ENCODE measurements at places on chromosomes 13 and 19. TPM values are rescaled to one million over a fixed set of nuclear protein-coding genes. Genes with fewer than 3 reads are reported as not detected.

- no peak for DNase-seq
These were observed 23.6 kb upstream of the PHF11 start for GRCh38 chr13:49472186-49472585.

GRCh38 chr19:28705008-28705407 is 507.9 kb downstream of the UQCRFS1 start:
- no peak for DNase-seq

DNA sequence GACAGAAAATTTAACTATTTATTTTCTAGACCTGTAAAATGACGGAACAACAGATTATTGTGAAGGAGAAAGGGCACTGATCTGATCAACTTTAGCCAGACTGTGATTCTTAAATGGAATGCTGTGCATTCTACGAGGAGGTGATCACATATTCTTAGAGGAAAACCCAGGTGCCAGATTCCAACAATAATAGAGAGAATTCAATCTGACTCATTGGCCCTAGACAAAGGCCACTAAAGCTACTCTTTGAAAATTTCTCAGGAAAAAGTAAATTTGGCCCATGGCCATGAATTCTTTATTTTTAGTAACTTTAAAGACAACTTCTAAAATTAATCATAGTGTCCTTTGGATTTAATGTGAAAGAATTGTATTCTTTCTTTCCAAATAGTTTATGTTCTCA is 58.6 kb upstream of the POSTN start:
- no peak for DNase-seq

GRCh38 chr19:18020212-18021085 is 12.5 kb downstream of the ARRDC2 start:
- peak; percentile 95 for DNase-seq

- peak; percentile 96 for DNase-seq
These were observed at the start of gene CERS4 for GRCh38 chr19:8208922-8209461. Gene CERS4 (plus strand): TSS chr19:8209370. CDS start chr19:8251077, 41,707 bp downstream.

DNA sequence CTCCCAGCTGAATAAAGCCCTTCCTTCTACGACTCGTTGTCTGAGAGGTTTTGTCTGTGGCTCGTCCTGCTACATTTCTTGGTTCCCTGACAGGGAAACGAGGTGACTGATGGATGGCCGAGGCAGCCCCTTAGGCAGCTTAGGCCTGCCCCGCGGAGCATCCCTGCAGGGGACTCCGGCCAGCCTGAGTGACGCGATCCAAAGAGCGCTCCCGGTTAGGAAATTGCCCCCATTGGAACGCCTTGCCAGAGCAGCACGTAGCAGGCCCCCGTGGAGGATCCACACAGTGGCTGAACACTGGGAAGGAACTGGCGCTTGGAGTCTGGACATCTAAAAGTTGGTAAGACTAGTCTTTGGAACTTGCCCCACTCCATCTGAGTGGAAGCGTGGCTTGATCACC is 296.8 kb upstream of the SGCG start:
- no peak for DNase-seq

DNA sequence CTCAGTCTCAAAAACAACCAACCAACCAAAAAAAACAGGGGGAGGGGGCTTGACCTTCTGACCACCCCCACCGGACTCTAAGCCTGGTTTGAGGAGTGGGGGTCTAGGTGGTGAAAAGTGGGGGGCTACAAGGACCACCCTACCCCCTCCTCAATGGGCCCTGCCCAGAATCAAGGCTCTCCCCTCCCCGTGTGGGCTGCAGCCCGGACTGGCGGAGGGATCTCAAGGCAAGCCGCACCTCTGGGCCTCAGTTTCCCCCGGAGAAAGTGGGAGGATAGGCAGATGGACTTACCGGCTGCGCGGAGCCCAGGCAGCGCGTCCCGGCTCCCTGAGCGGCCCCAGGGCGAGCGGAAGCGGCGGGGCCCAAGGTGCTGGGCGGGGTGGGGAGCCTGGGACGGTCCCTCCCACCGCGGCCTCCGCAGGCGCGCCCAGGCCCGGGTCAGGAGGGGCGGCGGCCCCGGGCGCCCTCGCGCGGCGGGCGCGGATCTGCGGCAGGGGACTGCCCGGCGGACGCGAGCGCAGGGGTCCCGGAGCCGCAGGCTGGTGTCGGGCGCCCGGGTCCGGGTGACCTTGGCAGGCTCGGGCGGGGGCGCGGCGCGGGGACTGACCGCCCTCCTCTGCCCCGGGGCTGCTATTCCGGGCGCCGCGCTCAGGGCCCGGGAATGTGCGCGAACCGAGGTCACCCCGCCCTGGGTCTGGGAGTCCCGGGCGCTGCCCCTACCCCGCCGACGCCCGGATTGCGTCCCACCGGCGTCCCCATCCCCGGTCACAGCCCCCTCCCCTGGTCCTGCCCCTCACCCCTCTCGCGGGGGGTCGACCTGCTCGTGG is at the start of gene ADAMTSL5:
Gene ADAMTSL5, minus strand, starts transcription at position 349 of the 828 bp plus-strand sequence. CDS start 2,076 bp downstream, outside the sequence.
- DNase-seq = peak; percentile 44

GRCh38 chr13:75256922-75257321 is 225.0 kb downstream of the TBC1D4 start:
- DNase-seq = no peak

GRCh38 chr13:88339271-88339741 is 668.1 kb downstream of the SLITRK5 start:
- DNase-seq = no peak

DNA sequence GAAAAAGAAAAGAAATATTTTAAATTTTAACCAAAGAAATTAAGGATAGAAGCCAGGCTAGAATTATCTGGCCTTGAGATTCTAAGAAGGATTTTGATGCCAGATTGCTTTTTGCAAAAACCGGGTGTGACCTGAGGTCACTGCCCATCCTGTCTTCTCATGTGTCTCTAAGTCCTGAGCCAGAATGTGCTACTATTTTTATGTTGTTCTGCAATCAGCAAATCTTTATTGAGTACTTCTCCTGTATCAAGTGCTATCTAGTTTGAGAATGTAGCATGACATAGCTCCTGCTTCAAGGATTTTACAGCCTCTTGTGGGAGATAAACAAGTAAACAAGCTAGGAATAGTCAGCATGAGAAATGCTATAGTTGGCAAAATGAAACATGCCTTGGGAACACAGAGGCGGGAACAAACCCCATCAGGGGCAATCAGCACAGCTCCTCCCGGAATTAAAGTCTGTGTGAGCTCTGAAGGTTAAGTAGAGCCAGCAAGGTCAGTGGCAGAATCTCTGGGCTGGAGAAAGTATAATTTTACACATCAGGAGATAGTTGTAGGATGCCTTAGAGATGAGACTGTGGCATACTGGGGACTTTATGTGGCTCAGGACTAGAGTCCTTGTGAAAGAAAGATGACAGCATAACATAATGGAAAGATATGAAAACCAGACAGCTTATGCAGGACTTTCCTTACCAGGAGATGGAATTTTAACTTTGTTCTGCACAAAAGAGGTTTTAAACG is 899.5 kb upstream of the SLC10A2 start:
- no peak for DNase-seq

DNA sequence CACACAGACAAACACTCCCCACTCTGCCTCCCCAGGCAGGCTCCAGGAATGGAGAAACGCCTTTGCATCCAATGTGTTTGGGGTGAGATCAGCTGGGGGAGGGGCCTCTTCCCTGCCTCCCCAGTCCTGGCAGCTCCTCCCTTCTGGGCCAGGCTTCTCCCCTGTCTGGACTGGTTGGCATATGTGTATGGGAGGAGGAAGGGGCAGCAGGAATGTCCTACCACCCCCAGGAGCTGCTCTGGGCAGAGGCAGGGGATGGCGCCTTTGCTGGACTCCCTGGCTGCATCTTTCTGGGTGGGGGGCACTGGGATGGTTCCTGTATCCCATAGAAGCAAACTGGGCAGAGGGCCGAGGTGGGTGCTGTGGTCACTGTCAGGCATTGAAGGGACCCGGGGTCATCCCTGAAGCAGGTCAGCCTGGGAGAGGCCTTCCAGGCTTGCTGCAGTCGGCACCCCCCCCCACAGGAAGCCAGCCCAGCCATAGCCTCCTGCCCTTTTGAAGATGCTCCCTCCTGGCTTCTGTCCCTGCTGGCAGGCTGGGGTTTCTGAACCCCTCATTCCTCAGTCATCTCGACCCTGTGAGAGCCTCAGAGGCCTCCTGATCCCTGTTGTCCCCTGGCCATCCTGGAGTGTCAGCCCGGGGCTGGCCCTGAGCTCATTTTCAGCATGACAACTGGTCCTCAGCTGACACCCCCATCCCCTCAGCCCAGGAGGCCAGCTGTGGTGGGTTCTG is 21.2 kb upstream of the SLC7A10 start:
- no peak for DNase-seq

DNA sequence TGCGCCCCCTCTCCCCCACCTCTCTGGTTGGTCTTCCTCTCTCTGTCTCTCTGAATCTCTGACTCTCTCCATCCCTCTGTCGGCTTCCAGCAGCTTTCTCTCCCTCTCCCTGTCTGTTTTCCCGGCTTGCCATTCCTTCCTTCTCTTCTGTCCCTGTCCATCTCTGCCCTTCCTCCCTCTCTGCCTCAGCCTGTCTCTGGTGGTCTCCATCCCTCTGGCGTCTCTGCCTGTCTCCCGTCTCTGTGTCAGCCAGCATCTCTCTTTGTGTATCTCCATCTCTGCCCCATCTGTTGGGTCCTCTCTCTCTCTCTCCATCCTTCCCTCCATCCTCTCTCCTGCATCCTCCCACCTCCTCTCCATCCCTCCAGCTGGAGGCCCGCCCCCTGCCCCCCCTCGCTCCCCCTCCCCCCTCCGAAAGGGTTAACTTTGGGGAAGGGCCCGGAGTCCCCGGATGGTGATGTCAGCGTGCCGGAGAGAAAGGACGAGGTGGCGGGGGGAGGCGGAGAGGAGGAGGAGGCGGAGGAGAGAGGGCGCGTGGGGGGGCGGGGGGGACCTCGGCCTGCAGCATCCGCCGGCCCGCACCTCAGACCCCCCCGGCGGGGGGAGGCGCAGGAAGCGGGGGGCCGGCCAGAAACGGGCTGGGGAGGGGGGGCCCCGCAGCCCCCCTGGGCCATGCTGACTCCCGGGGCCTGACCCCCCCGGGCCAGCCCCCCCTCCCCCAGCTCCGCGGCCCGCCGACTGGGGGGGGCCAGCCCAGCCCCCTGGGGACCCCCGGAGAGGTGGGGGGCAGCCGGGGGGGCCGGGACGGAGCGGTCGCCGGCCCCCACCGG is at the start of gene BRSK1:
Gene BRSK1, plus strand, starts transcription at position 450 of the 830 bp plus-strand sequence. CDS start 446 bp downstream, outside the sequence.
- DNase-seq = no peak

GRCh38 chr13:97246596-97247158 is 24.5 kb downstream of the MBNL2 start:
- no peak for DNase-seq

- DNase-seq = no peak
These were observed 36.5 kb downstream of the B3GLCT start for GRCh38 chr13:31236211-31236786.

GRCh38 chr19:46739290-46739771 is 6.5 kb upstream of the FKRP start:
- no peak for DNase-seq

DNA sequence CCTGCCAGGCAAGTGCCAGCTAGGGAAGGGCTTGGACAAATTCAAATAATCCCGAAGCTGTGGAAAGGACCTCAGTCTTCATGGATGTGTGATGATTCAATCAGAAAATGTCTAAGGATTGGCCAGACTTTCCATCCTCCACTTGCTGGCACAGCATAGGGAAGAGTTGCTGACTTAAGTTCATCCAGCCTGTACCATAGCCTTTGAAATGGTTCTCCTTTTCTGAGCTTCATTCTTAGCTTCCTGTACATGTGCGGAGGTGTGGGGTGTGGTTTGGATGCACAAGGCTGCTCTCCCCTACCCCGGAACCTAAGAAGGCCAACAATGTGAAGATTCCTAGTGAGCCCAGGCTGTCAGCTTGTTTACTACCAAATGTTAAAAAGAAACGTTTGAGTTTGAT is 959 bp upstream of the IGFL3 start:
- no peak for DNase-seq

The ZNF470 gene
- total RNA-seq = 4.6 TPM

The SRRM5 gene
- total RNA-seq = 2.1 TPM

The GZMM gene
- 4.5 TPM for total RNA-seq

The ZNF229 gene
- total RNA-seq = 1.4 TPM

The ELSPBP1 gene
- not detected for total RNA-seq

The CCDC194 gene
- 2.2 TPM for total RNA-seq

The RGS9BP gene
- total RNA-seq = 9.0 TPM

The TMEM38A gene
- 5.6 TPM for total RNA-seq

The F2RL3 gene
- 16.4 TPM for total RNA-seq

The STXBP2 gene
- 226 TPM for total RNA-seq

The KASH5 gene
- 0.61 TPM for total RNA-seq

Measured in upper lobe of left lung (tissue), 6 donors.